RCC 7860 (cell line): ENCODE measurements at places on chromosomes 6 and 20.

DNA sequence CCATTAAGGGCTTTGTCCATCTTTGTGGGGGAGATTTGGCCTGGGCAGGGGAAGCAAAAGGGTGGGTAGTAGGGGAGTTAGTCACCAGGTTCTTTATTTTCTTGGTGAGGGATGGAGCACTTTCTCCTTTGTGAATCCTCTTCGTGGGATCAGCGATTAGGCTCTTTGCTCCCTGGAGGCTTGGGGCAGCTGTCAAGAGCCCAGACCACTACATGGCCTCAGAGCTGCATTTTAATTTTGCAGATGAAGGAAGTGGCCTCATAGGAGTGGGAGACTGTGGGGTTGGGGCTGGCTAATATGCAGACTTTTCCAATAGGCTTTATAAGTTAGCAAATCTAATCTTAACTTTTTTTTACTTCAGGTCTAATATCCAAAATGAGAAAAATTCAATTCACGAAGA is 168.1 kb upstream of the DEFB112 start:
- no peak for DNase-seq

DNA sequence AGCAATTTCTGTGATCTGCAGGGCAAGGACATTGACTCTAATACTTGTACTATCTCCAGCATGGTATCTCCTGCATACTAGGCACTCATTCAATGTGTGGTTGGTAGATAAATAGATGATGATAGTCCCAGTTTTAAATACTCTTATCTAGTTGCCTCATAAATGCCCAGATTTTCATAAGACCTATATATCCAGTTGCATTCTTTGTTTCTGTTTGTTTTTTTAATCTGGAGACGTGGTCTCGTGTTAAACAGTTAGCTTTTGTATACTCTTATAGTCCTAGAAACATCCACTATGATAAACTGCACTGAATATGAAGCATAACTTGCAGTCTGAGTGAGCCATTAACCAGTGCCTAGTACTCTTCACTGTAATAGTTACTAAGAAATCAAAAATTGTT is 35.5 kb upstream of the SUMO4 start:
- DNase-seq, result no peak

GRCh38 chr6:52953911-52954839 is 40.9 kb downstream of the GSTA4 start:
- no peak for DNase-seq

DNA sequence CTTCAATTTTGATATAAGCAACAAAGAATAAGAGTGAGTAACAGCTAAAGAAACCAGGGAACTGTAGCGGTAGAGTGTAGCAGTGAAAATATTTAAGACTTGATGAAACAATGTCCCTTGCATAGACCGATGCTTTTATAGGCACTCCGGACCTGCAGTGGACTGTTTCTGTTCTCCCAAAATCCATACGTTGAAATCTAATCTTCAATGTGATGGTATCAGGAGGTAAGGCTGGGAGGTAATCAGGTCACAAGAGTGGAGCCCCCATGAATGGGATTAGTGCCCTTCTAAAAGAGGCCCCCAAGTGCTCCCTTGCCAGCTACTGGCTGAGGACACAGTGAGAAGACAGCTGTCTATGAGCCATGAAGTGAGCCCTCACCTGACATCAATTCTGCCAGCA is 260.4 kb downstream of the ADGB start:
- no peak for DNase-seq

GRCh38 chr20:62838128-62838891 is 21.5 kb downstream of the COL9A3 start:
- DNase-seq, result no peak

- no peak for DNase-seq
Observed at GRCh38 chr20:21618759-21619416, 86.6 kb upstream of the PAX1 start.

- DNase-seq, result no peak
Observed at GRCh38 chr6:18386298-18386976, 713 bp upstream of the RNF144B start.

DNA sequence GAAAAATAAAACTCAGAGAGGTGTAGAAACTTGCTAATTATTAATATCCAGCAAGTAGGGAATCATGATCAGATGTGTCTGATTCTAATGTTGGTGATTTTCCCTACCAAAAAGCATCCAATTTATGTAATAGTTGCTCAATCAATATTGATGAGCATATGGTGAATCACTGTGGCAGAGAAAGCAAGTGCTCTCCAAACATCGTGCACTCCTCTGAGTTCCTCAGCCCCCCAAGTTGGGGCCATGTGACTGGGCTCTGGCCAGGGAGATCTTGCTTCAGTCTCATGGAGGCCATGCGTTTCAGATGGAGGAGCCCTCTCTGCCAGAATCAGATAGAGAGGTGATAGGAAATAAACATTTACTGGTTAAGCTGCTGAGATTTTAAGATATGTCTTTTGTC is 133.2 kb upstream of the LY86 start:
- DNase-seq, result no peak

DNA sequence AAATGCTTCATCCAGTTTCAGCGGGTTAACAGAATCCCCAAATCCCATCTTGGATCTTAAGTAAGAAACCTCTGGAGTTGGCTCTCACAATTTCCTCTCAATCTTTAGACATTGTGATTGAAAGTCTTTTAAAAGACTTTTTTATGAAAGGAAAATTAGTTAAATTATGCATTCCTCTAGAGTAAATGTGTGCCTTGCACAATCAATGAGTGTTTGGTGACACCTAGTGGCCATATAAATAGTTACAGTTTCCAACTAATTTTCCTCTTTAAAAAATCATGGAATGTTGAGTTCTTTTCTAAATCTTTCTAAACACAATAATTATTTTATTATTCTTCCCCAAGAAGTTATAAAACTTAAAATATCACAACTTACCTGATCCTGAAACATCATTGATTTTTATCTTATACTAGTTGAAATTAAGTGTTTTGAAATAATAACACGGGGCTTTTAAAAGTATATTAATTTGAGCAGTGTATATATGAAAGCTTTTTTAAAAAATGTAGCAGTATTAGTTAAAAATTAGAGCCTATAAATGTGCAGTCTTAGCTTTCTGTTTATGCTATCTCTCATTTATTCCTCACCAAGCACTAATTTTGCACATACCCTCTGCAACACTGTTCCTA is 66.4 kb downstream of the PKHD1 start:
- DNase-seq, result peak; percentile 25

- no peak for DNase-seq
Observed at GRCh38 chr20:12229891-12230290, 312.2 kb downstream of the BTBD3 start.

GRCh38 chr20:1707588-1708449 is 50.2 kb upstream of the SIRPG start:
- DNase-seq, result no peak

DNA sequence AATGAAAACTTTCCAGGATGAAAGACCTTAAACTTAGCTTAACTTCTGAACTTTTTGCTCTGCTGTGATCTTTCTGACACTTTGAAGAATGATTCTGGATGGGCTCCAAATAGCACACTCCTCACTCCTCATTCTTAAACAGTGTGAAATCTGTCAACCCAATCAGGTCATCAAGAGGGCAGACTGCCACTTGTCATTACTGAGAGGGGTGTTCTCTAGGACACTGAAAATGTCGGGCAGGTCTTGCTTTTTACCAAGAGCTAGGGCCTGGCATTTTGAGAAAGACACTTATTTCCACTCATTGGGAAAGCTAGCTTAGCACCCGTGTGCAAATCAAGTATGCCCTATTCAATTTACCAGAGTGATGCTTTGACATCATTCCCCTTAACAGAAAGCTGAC is 122.2 kb downstream of the MTFR2 start:
- DNase-seq, result no peak

- DNase-seq, result no peak
Observed at GRCh38 chr6:133456439-133456838, 215.3 kb downstream of the EYA4 start.

DNA sequence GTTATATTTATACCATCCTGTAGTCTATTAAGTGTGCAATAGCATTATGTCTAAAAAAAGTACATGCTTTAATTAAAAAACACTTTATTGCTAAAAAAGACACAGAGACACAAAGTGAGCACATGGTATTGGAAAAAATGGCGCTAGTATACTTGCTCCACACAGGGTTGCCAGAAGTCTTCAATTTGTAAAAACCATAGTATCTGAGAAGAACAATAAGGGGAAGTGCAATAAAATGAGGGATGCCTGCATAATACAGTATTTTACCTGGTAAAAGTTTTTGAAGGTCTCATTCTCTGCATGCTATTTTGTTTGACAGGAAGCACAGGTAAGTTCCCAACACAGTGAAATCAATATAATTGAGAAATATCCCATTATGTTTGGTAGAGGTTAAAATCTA is 1.6 kb downstream of the NOX3 start:
- DNase-seq, result no peak

DNA sequence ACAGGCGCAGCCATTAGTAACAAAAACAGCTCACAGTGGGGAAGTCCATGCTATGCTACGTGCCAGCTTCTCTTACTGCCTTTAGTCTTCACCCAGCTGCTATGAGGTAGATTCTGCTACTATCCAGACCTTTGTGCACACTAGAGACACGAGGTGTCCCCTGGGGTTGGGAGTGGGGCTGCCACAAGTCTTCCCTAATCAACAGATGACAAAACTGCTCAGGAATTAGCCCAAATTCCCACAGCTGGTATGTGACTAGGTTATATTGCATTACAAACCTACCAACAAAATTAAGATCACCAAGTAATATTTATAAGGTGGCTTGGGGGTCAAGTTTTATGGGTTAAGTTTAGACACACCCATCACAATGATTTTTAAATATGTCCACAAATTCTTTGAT is 63.3 kb downstream of the PSMB1 start:
- no peak for DNase-seq

GRCh38 chr6:72552938-72553337 is 68.9 kb upstream of the KCNQ5 start:
- DNase-seq, result no peak

GRCh38 chr6:149484733-149485700 is at the start of gene ZC3H12D:
Gene ZC3H12D, minus strand, starts transcription at chr6:149485014. Its CDS starts 10,471 bp downstream, at chr6:149474543.
- peak; percentile 63 for DNase-seq

- no peak for DNase-seq
Observed at GRCh38 chr6:13486679-13487121, 700 bp downstream of the GFOD1 start.

DNA sequence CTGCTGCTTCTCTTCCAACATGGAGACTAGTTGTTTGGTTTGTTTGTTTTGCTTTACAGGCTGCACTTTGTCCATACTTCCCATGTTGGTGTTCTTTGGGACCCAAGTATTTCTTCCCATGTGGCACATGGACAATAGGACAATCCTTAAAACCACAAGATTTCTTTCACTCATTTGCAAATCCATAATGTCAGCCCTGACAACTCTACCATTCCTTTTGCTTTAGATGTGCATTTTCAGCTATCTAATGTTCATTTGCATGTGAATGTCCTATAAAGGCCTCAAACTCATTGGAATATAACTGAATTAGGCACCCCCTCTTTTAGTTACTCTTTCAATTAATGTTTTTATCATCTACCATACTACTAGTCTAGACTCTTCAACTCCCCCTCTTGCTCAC is 16.7 kb downstream of the THEMIS start:
- DNase-seq, result no peak

- no peak for DNase-seq
Observed at GRCh38 chr6:146962329-146962728, 241.9 kb upstream of the STXBP5 start.

DNA sequence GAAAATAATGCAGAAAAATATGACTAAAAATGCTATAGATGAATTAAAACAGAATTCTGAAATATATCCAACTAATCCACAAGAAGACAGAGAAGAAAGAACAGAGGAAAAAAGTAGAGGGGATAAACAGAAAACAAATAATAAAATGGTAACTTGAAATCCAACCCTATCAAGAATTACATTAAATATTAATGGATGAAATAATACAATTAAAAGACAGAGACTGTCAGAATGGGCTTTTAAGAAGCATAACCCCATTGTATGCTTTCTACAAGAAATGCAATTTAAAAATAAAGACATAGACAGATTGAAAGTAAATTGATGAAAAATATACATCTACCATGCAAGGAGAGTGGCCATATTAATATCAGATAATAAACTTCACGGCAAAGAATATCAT is 15.4 kb downstream of the NHLRC1 start:
- no peak for DNase-seq

GRCh38 chr6:35146453-35146852 is 5.3 kb upstream of the TCP11 start:
- DNase-seq, result peak; percentile 27

DNA sequence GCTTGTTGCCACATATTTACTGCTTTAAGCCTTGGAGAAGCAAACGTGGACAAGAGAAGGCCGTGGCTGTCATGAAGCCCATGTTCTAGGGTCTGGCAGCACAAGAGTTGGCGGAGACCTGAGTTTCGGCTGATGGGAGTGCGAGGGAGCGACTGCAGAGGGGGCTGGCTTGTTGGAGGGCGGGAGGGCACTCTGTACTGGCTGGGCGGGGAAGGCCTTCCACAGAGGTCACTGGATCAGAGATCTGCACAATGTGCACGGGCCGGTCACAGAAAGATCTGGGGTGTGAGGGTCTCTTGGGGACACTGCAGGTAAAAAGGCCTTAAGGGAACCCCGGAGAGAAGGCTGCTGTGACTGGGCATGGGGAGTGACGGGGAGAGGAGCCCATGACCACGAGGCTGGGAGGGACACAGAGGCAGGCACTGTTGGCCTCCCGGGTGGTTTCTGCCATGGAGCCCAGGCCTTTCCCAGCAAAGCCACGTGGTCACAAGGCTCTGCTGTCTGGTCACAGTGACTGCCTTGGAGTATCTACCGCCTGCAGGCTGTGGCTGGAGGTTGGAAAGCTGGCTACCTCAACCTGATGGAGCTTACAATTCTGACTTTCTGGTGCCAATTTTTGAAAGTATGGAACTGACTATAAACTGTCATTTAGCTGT is 23.8 kb downstream of the FOXC1 start:
- DNase-seq, result no peak

- peak; percentile 87 for DNase-seq
Observed at GRCh38 chr6:4059115-4059777, 19.7 kb downstream of the FAM217A start.

DNA sequence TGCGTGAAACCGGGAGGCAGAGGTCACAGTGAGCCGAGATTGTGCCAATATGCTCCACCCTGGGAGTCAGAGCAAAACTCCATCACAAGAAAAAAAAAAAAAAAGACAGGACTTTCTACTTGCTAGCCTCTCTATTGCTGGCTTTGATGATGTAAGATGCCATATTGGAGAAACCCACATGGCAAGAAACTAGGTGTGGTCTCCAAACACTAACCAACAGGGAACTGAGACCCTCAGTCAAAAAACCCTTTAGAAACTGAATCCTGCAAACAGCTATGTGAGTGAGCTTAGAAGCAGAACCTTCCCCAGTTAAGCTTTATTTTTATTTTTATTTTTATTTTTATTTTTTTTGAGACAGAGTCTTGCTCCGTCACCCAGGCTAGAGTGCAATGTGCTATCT is 18.4 kb upstream of the ZBTB22 start:
- no peak for DNase-seq

- DNase-seq, result no peak
Observed at GRCh38 chr20:25860531-25861150, 164.0 kb upstream of the ZNF337 start.

GRCh38 chr6:56091159-56091869 is 156.1 kb downstream of the COL21A1 start:
- peak; percentile 43 for DNase-seq
